Brain (organoid and tissue), 16 donors: ENCODE measurements at places on chromosomes 1 and 21. TPM values are rescaled to one million over a fixed set of nuclear protein-coding genes. Genes with fewer than 3 reads are reported as not detected.

- DNase-seq = peak; percentile 43
Observed at GRCh38 chr1:14945132-14946010, 208.2 kb upstream of the TMEM51 start.

DNA sequence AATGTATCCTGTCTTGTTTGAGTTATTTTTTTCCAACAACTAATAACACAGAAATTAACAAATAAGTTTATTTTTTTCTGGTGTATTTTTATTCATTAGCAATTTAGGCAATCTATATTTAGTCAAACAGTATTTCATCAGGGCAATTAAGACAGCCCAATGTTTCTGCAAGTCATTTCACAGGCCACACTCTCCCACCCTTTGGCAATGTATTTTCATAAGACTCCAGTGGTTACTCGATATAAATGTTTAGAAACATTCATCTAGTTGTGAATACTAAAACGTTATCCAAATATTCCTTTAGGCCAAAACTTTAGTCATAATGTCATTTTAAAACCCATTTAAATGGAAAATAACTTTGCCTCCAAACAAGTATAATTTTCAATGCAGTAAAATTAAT lies 142.1 kb downstream of the KCNT2 start:
- no peak for DNase-seq

DNA sequence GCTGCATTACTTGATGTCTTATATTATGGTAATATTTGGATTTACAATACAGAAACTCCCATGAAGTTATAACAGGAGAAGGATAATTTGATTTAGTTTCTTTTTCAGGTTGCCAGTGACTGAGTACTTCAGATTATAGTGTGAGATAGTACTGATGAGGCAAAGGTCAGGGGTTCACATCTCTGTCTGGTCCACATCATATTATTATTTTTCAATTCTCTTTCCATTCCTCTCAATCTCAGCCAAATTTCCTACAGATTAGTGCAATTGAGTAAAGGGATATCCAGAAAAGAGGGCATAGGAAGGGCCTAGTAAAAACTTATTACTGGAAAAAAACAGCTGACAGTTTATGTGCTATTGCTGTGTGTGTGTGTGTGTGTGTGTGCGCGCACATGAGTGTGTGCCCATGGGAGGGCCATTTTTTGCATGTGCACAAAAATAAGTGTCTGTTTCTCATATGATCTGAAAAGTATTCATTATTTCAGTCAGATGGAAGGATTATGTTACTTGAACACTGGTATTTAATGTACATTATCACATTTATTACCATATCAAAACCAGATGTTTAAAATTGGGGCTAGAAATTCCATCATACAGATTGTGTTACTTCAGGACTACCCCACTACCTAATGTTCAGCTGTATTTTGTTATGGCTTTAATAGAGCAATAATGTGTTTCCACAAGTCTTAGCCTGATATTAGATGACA lies 78.3 kb upstream of the KCNK2 start:
- no peak for DNase-seq

GRCh38 chr1:199272139-199272544 lies 633.3 kb downstream of the PTPRC start:
- DNase-seq = no peak

GRCh38 chr1:160567858-160568682 lies 11.2 kb downstream of the CD84 start:
- DNase-seq = no peak

DNA sequence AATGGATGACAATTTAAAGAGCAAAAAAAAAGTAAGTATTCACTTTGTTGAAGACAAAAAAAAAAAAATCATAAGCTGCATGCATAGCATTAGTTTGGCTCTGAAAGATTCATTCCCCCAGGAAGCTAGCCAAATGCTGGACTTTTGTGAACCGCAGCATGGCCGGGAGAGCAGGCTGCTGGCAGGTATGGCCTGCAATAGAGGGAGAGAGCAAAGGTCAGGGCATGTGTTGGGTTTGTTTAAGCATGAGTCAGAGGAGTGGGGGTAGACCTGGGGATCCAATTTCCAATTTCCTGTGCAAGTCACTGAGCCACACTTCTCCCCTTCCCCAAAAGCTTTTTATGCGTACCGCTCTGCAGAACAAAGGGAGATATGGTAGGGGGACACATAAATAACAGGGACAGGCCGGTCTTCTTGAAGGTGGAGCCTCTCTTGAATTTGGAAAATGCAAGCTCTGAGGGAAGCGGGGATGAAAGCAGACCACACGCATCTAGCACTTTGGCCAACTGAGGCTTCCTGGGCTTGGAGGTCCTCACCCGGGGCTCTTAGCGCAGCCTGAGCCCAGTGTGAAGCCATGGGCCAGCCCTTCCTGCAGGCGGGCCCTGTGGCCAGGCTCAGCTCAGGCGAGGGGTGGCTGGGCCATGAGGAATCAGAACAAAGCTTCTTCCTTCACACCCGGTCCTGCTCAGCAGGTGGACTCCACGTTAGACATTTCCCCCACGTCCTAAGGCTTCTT lies 171.1 kb downstream of the TOMM20 start:
- DNase-seq = no peak

DNA sequence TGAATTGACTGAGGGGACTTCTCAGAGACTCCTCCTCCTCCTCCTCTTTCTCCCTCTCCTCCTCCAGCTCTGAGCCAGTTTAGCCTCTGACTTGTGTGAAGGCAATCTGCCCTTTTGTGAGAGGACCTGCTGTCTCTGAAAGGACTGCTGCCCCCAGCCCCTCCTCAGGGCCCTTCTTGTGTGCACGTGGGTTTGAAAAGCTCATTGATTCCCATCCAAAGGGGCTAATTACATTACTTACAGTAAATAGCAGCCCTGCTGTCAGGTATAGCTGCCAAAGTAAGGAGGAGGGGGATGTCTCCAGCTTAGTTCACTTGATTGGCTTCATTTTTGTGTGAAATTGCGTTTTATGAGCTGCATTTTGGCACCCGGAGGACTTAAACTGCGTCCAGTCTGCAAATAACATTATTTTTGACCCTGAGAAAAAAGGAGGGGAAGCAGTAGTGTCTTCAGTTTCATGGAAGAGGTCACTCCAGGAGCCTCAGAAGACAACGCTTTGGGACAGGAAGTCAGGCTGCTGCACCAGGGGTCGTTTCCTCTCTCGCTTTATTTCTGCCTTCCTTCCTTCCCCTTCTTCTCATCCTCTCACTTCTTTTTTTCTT lies 1.8 kb upstream of the LHX9 start:
- DNase-seq = peak; percentile 84

DNA sequence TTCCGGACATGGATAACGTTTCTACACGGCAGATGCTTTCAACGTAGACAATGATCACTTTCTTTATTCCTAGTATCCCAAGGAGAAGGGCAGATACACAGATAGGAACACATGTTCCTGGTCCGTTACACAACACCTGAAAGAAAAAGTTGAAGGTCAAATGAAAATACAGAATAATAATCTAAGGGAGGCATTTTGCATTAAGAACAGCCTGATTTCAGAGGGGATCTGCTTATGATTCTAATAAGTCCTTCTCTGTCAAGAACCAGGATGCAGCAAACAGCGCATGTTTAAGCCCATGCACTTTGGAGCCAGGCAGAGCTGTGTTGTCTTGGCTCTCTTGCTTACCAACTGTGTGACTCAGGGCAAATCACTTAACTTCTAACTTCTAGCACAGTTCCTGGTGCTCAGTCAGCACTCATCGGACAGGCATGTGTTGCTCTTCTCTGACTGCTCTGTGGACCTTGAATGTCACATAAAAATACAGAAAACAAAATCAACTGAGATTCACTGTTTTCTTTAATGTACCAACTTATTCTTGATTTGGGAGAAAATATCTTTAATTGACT lies 56.3 kb upstream of the CNN3 start:
- no peak for DNase-seq

- DNase-seq = peak; percentile 81
Observed at GRCh38 chr1:168466092-168466713, 77.6 kb downstream of the XCL2 start.

GRCh38 chr21:37631319-37632117 lies 264.9 kb downstream of the DYRK1A start:
- DNase-seq = no peak

GRCh38 chr1:65222340-65222940 lies 74.4 kb downstream of the AK4 start:
- DNase-seq = peak; percentile 9

DNA sequence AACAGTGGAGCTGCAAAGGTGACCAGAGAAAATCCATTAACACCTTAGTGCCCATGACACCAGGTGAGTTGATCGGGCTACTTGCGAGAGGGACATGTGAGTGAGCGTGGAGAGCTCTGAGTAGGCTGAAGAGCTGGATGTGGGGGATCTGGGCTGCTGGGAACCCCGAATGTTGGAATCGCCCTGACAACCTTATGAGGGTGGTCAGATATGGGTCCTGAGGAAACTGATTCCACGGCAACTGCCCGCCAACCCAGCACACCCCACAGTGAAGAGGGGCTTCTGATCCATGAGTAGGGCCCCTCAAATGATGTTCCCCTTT lies 705 bp upstream of the QSOX1 start:
- DNase-seq = no peak

Gene PRDM15
- polyA plus RNA-seq = 9.3 TPM

Gene SPRR3
- polyA plus RNA-seq = not detected

Gene FCRL5
- polyA plus RNA-seq = not detected

Gene TTLL10
- polyA plus RNA-seq = 1.7 TPM

Gene DNAJC11
- polyA plus RNA-seq = 44.8 TPM

Gene BNIPL
- 0.53 TPM for polyA plus RNA-seq

Gene EMC1
- 49.8 TPM for polyA plus RNA-seq

Gene UTS2
- not detected for polyA plus RNA-seq

Gene NTMT2
- 0.59 TPM for polyA plus RNA-seq

Gene OLIG2
- polyA plus RNA-seq = 33.3 TPM

Gene TDRD5
- not detected for polyA plus RNA-seq

Gene LCE2C
- not detected for polyA plus RNA-seq

Gene GJA5
- polyA plus RNA-seq = 2.2 TPM
